ENCODE measurements at places on chromosomes 4 and X. TPM values are rescaled to one million over a fixed set of nuclear protein-coding genes. Genes with fewer than 3 reads are reported as not detected.

CT45A3 gene
- not detected for total RNA-seq

NXF2 gene
- total RNA-seq, result not detected

LEF1 gene
- total RNA-seq, result 151 TPM

PTCHD1 gene
- total RNA-seq, result not detected

SPCS3 gene
- 45.4 TPM for total RNA-seq

NPFFR2 gene
- total RNA-seq, result 2.6 TPM

IL21 gene
- total RNA-seq, result not detected

PDE6B gene
- total RNA-seq, result 0.15 TPM

LAP3 gene
- 280 TPM for total RNA-seq

MAGEC1 gene
- total RNA-seq, result not detected

POLN gene
- total RNA-seq, result 6.2 TPM

KDR gene
- total RNA-seq, result 4.7 TPM

RIPPLY1 gene
- total RNA-seq, result not detected

PNCK gene
- 1.8 TPM for total RNA-seq

GPR119 gene
- total RNA-seq, result not detected

FHIP1A gene
- not detected for total RNA-seq

STAP1 gene
- total RNA-seq, result not detected

RAB40AL gene
- 1.1 TPM for total RNA-seq

MCF2 gene
- total RNA-seq, result 7.7 TPM

LONRF3 gene
- total RNA-seq, result 5.0 TPM

TEX13C gene
- total RNA-seq, result not detected

GPR173 gene
- total RNA-seq, result 1.8 TPM

OPN1LW gene
- not detected for total RNA-seq

CSAG2 gene
- total RNA-seq, result not detected

CPE gene
- 0.34 TPM for total RNA-seq

FANCB gene
- 11.7 TPM for total RNA-seq

ACE2 gene
- total RNA-seq, result not detected

MAGEB17 gene
- total RNA-seq, result not detected

ITIH6 gene
- total RNA-seq, result 0.73 TPM

MAGED4 gene
- 3.9 TPM for total RNA-seq

STIM2 gene
- 23.3 TPM for total RNA-seq

CCSER1 gene
- 0.33 TPM for total RNA-seq

NAA11 gene
- total RNA-seq, result not detected

SCRG1 gene
- under 0.01 TPM for total RNA-seq

AWAT2 gene
- not detected for total RNA-seq

PCSK1N gene
- total RNA-seq, result 0.69 TPM

CTAG1A gene
- total RNA-seq, result not detected

TRIM61 gene
- 6.3 TPM for total RNA-seq

PRDM8 gene
- total RNA-seq, result 0.36 TPM

CBR4 gene
- total RNA-seq, result 23.1 TPM

NEUROG2 gene
- total RNA-seq, result not detected

MAGEA12 gene
- not detected for total RNA-seq

TEX28 gene
- not detected for total RNA-seq

SMR3B gene
- not detected for total RNA-seq

NIPAL1 gene
- 1.7 TPM for total RNA-seq

SPATA18 gene
- total RNA-seq, result 13.1 TPM

PABPC5 gene
- total RNA-seq, result 4.0 TPM

USP27X gene
- total RNA-seq, result 4.4 TPM

All from melanocyte of skin (primary cell).